ENCODE measurements at places on chromosomes 1 and 21.

DNA sequence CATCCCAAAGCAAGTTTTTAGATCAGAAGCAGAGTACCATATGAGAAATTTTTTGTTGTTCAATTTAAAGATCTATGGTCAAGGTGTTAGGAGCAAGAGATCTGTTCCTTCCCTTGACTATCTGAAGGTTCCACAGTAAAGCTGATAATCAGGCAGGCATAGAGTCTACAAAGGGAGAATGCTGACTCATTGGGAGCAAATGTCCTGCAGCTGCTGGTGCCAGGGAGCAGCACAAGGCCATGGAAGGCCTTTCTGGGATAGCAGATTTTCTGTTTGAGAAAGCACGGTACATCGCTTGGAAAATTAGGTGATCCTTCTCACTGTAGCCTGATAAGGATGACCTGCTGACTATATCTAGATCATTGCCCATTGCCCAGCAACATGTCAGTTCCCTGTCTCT is 210.1 kb upstream of the C1orf87 start:
- no peak for DNase-seq

DNA sequence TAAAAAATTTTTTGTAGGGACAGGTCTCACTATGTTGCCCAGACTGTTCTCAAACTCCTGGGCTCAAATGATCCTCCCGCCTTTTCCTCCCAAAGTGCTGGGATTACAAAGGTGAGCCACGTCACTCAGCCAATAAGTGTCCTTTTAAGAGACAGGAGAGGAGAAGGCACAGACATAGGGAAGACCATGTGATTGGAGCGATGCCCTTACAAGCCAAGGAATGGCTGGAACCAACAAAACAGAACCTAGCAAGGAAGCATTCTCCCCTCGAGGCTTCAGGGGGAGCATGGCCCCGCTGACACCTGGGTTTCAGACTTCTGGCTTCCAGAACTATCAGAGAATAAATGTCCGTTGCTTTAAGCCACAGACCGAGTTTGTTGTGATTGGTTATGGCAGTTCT is 37.0 kb downstream of the NDUFS5 start:
- no peak for DNase-seq

DNA sequence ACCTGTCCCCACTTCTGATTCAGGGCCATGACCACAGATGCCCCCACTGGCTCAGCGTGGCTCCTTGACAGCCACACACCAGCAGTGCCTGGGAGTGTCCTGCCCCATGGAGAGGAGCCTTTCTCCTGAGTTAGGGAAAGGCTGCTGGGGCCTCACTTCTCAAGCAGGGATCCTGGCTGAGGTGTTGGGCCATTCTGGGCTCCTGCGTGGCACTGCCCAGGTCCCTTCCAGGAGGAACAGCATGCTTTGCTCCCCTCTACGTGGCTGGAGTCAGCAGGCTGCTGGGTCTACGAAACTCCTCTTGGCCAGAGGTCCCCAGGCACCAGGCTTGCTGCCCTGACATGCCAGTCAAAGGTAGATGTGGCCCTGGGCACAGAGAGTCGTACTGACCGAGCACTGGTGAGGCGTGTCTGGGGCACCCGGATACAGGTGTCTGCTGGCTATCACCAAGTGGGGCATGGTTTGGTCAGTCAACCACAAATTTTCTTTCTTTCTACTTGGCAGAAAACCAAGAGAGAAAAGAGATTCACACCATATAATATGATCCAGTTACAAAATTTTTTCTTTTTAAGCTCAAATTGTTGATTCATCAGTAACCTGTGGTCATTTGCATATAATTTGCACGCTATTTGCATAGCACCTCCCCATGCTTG is 4.1 kb downstream of the ADORA1 start:
- DNase-seq: no peak

DNA sequence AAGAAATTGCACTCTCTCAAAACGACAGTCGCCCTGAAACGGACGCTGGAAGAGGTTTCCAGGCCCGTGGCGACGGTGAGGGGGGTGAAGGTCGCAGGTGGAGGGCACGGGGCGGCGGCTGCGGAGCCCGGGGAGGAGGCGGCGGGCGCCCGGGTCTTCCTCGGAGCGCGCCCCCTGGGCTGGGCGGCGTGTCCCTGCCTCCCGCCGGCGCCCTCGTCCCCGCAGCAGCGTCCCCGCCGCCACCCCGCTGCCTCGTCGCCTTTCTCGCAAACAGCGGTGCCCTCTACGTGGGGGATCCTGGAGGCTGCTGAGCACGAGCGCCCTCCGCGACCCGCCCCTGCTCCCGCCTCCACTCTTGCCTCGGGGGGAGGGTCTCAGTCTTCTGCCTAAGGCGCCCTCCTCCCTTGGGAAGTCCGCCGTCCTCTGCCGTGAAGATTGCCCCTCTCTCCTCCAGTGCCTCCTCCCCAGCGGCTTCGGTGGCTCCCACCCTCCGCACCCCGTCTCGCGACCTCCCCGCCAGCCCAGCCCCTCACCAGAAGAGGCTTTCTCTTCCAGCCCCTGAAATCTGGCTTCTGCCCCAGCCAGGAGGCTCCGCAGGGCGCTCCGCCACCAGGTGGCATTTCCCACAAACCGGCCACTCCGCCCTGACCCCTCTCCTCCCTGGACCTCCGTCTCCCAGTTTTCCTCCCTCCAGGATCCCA is 227.4 kb downstream of the SDCCAG8 start:
- no peak for DNase-seq

- no peak for DNase-seq
These were observed 93.5 kb downstream of the PLD5 start for GRCh38 chr1:242430956-242431355.

- DNase-seq: no peak
These were observed 34.1 kb upstream of the RUNX1 start for GRCh38 chr21:35083246-35083645.

- no peak for DNase-seq
These were observed 63.6 kb downstream of the EPHB2 start for GRCh38 chr1:22773981-22774832.

- no peak for DNase-seq
These were observed 75.4 kb upstream of the ACTRT2 start for GRCh38 chr1:2945821-2946231.

All from Kasumi-1 (cell line).